A549 (cell line): ENCODE measurements at places on chromosomes 12 and 14. TPM values are rescaled to one million over a fixed set of nuclear protein-coding genes. Genes with fewer than 3 reads are reported as not detected.

GRCh38 chr14:71400871-71401321, 493.6 kb downstream of the PCNX1 start:
- DNase-seq, result no peak

The CHMP4A gene
- polyA plus RNA-seq, result 112 to 124 TPM (median 117 TPM) in 3 replicates

The SFSWAP gene
- 22.8 to 23.5 TPM (median 23.3 TPM) in 3 replicates for polyA plus RNA-seq

- no peak for DNase-seq
Observed at GRCh38 chr14:95117937-95118721, 39.2 kb downstream of the DICER1 start.

DNA sequence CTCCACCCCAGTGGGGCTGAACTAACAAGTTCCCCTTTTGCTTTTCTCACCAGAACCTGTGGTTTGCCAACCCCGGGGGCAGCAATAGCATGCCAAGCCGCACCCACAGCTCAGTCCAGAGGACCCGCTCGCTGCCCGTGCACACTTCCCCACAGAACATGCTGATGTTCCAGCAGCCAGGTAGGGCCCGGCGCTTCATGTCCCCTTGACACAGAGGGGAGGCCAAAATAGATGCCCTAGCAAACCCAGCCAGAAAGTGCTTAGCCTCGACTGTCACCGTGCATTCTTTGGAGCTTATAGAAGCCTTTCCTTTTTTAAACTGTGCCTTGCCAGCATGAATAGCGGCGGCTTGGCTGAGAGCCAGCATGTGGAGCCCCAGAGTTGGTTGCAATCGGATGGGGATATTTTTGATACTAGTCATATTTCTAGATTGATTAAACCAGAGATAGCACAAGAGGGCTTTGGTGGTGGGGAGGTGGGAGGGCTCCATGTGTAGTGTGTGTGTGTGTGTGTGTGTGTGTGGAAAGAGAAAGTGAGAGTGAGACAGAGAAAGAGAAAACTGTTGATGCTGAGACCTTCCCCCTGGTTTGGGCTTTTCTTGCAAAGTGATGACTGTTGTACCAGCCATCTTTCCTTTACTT, 126.1 kb downstream of the GCH1 start:
- no peak for DNase-seq

DNA sequence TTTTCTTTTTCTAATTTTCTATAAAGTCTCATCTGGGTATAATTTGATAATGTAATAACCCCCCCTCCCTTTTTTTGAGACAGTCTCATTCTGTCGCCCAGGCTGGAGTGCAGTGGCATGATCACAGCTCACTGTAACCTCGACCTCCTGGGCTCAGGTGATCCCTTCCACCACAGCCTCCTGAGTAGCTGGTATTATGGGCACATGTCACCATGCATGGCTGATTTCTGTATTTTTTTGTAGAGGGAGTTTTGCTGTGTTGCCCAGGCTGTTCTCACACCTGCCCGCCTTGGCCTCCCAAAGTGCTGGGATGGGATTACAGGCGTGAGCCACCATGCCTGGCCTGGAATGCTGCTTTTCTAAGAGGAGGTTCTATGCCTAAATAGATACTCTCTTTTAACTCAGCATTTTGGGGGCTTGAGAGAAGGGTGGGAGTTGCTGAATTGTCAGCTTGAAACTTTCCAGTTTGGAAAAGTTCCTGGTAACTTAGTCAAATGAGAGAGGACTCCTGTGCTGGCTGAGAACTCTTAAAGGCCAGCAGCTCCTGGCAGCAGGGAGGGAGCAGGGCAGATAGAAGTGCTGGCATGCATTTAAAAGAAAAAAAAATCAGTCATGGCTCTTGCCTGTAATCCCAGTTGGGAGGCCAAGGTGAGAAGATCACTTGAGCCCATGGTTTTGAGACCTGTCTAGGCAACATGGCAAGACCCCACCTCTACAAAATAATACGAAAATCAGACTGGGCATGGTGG, 13.0 kb downstream of the NUDT4 start:
- DNase-seq, result no peak

GRCh38 chr12:40044396-40044795, 61.5 kb downstream of the SLC2A13 start:
- DNase-seq, result no peak

The PLCZ1 gene
- not detected in 3 replicates for polyA plus RNA-seq

The TRHDE gene
- 0.10 to 0.32 TPM (median 0.13 TPM) in 3 replicates for polyA plus RNA-seq

GRCh38 chr12:123905319-123905925, 67.2 kb downstream of the CCDC92 start:
- peak; percentile 79 for DNase-seq

DNA sequence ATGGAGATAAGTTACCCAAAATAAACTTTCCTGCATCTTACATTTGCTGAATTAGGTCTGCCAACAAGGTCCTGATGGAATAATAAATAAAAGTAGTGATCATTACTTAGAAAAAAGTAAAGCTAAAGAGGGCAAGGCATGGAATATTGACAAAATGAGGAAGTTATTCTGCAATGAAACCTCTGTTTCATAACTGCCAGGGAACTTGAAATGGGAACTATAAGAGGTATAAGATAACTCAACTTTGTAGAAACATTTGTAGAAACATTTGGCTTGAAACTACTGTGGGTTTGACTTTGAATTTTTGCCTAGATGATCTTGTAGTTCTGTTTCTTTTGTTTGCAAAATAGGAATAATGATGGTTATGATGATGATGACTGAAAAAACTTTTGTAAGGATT, 18.7 kb upstream of the YBX3 start:
- DNase-seq, result no peak

The OR4K5 gene
- polyA plus RNA-seq, result not detected in 3 replicates

The CNIH1 gene
- polyA plus RNA-seq, result 337 to 361 TPM (median 347 TPM) in 3 replicates

The SLC6A12 gene
- 0.88 to 4.4 TPM (median 3.9 TPM) in 3 replicates for polyA plus RNA-seq

- no peak for DNase-seq
Observed at GRCh38 chr12:120738252-120739030, 12.8 kb downstream of the ACADS start.

DNA sequence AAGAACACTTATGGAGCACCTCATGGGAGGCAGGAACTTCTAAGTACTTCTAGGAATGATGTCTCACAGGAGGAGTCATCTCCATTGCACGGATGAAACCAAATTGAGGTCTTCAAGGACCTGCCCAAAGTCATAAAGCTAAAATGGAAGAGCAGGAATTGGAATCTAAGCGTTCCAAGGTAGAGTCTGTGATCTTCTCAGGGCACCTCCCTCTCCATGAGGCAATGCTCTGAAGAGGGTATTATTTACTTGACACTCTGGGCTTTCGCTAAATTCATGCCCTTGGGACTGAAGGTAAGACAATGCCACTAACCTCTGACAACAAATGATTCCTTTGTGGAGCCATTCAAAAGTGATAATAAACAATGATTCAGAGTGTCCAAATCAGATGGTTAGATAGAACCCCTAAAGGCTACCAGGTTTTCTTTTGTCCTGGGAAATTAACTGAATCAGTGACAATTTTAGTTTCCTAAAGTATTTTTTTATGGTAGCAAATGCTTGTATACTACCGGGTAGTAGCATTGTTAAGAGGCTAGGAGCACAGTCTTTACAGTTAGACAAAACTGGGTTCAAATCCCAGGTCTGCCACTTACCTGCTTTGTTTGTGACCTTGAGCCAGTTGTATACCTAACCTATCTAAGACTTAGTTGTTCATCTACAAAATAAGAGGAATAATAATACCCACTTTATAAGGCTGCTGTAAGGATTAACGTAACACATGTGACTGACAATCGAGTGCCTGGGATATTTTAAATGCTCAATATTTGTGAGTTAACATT, 12.3 kb downstream of the HMGA2 start:
- DNase-seq, result no peak

GRCh38 chr12:122793685-122794106, 19.3 kb downstream of the CCDC62 start:
- peak; percentile 73 for DNase-seq

DNA sequence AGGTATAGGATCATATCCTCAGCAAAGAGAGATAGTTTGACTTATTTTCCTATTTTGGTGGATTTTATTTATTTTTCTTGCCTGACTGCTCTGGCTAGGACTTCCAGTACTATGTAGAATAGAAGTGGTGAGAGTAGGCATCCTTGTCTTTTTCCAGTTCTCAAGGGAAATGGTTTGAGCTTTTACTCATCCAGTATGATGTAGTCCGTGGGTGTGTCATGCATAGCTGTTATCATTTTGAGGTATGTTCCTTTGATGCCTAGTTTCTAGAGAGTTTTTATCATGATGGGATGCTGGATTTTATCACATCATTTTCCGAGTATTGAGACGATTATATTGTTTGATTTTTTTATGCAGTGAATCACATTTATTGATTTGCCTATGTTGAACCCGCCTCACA, 97.2 kb downstream of the MGAT4C start:
- DNase-seq, result no peak

DNA sequence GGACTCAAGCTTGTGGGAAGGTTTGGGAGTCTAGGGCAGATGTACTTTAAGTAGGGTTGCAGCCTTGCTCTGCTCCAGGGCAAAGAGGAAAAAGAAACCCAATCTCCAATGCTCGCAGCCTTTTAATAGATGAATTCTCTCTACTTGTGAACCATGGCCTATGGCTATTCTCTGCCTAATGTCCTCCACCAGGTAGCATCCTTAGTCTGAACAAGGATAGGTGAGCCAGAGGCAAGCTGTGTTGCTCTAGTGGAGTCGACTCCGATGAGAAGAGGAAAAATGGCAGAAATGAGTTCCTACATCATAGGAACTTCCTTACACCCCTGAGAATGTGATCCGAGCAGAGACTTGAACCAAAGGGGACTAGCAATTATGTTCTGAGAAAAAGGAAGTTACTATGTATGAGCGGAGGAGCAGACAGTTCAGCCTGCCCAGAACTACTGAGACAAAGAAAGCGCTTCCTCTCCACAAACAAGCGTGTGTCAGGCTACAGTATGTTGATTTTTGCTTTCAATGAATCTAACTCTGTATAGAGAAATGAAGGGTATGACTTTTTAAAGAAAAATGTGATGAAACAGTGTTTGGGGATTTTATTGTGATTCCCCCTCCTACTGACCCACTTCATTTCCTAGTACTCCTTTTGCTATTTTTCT, 153.6 kb upstream of the ARID2 start:
- no peak for DNase-seq

GRCh38 chr14:101243587-101244338, 317.5 kb upstream of the DIO3 start:
- no peak for DNase-seq

The DDN gene
- 0.34 to 0.50 TPM (median 0.38 TPM) in 3 replicates for polyA plus RNA-seq

DNA sequence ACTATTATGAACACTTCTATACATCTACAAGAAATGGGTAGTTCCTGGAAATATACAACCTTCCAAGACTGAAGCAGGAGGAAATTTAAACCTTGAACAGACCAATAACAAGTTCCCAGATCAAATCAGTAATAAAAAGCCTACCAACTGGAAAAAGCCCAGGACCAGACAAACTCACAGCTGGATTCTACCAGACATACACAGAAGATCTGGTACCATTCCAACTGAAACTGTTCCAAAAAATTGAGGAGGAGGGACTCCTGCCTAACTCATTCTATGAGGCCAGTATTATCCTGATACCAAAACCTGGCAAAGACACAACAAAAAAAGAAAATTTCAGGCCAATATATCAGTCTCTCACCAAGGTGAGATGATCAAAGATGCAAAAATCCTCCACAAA, 189.4 kb downstream of the RPS29 start:
- DNase-seq, result no peak

DNA sequence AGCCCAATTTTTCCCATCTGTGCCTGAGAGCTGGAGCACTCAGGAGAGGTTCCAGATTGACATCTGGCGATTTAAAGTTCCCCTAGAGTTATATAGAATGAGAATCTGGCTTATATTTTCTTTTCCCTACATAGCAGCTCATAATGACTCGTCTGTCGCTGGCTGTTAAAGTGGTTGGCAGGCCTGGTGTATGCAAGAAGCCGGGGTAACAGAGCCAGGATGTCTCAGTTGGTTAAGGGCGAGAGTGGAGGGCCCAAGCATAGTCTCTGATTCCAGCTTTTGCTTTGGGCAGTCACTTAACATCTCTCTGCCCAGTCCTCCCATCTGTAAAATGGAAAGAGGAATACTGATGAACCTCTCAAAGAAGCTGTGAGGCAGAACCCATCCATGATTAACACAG, 751.6 kb downstream of the NOVA1 start:
- DNase-seq, result no peak

The RAD51B gene
- 6.6 to 8.0 TPM (median 7.2 TPM) in 3 replicates for polyA plus RNA-seq

GRCh38 chr14:24281636-24282035, 10.2 kb upstream of the RABGGTA start:
- DNase-seq, result no peak

DNA sequence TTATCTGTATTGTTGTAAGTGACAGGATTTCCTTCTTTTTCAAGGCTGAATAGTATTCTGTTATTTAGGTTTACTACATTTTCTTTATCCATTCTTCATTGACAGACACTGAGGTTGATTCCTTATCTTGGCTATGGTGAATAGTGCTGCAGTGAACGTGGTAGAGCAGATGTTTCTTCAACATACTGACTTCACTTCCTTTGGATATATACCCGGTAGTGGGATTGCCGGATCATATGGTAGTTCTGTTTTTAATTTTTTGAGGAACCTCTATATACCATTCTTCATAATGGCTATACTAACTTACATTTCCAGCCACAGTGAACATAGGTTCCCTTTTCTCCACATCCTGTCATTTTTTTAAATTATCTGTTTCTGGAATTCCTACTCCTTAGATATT, 21.8 kb downstream of the DERA start:
- DNase-seq, result no peak

DNA sequence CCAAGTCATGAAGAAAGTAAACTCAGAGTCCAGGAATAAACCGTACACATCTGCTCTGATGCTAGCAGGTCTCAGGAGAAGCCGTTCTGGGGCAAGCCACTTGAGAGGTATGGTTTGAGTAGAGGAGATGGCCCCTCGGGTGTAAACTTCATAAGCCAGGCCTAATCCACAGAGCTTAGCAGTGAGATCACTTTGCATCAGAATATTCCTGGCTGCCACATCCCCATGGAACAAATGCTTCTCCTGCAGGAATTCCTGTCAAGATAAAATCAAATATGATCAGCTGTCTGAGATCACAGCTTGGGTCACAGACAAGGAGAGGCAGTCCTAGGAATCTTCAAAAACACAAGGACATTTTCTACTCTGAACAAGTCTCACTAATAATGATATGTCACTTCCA, 11.2 kb upstream of the MAGOHB start:
- DNase-seq, result no peak

The NANOG gene
- not detected in 3 replicates for polyA plus RNA-seq
